ENCODE measurements at places on chromosomes 3 and 15. TPM values are rescaled to one million over a fixed set of nuclear protein-coding genes. Genes with fewer than 3 reads are reported as not detected.
A peak's percentile ranks its signal among the peaks of the same experiment; 100 is the strongest.

Gene VEPH1
- 8.2 TPM for total RNA-seq

Gene C3orf85
- total RNA-seq = not detected

- DNase-seq = no peak
Observed at GRCh38 chr3:144968750-144969350, 997.2 kb downstream of the DIPK2A start.

Gene ARGFX
- total RNA-seq = not detected

DNA sequence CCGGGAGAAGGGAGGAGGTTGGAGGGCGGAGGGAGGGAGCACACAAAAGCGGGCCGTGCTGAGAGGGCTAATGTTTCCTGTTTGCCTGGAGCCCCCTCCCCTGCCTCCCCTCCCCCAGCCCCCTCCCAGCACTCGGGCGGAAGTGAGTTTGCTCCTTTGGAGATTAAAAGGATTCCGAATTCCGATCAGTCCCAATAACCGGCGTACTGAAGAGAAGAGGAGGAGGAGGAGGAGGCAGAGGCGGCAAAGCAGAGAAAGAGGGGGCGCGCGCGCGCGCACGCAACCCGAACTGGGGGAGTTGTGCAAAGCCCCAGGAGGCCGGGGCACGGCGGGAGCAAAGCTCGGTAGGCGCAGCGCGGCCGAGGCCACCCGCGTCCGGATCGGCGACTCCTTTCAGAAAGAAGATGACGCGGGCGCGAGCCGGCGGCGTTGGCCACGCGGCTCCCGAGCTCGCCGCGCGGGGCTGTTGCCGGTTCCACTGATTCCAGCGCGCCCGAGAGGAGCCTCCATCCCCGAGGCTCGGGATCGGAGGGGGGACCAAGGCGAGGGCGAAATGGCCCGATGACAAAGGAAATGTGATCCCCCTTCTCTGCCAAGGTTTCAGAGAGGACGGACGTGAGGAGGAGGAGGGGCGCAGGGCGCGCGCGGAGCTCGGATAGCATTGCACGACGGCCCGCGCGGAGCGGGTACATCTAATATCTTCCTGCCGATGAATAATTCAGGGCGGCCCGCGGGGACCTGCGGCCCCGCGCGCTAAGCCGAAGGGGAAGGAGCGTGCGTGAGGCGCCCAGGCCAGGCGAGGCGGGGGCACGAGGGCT lies 1.1 kb upstream of the TRIM71 start:
- peak; percentile 26 for DNase-seq

Gene CLDN16
- 0.34 TPM for total RNA-seq

DNA sequence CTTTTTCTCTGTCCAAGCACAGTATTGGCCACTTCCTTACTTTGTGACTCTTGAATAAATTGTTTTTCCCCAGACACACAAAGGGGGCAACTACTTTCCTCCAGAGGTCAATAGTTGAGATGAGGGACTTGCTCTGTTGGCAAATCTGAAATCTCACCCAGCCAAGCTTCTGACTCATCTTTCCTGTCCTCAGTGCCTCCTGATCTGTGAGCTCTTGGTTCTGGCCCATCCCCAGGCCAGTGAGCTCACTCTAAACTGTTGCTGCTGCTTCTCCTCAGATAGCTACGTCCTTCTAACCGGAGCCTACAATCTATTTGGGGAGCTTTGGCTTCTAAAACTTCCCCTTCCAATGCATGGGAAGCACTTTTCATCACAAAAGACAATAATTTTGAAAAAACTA lies 50.0 kb upstream of the NMD3 start:
- peak; percentile 89 for DNase-seq

DNA sequence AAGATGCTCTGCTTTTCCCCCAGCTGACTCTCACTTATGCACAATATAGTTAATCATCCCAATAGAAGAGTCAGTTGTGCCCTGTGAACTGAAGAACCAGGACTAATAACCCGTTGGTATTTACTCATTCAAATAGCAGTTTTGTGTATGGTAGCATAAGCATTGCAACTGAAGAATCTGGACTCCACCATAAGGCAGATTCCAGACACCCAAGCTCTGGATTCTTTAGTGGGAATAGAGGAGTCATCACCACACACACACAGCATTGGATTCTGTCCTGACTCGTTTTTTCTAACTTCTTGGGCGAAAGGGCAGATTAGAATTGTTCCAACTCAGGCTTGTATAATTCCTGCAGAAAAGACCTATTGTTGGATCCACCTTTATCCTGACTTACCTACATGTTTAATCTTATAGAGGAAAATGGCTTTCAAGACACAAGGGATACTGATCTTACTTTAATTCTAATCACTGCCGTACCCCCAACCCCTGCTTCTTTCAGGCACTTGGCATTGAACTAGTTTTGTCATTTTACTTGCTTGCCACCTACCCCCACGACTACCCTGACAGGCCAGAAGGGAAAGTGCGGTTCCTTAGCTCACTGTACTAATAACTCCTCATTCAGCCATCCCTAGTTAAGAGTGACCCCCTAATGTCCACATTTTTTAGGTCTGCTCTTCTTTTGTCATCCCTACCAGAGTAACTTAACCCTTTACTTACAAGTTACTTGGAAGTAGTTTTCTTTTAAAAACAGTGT lies 42.3 kb downstream of the NKIRAS1 start:
- DNase-seq = no peak
